Heart right ventricle (tissue), 16 donors: ENCODE measurements at places on chromosomes 4 and X. TPM values are rescaled to one million over a fixed set of nuclear protein-coding genes. Genes with fewer than 3 reads are reported as not detected.

DNA sequence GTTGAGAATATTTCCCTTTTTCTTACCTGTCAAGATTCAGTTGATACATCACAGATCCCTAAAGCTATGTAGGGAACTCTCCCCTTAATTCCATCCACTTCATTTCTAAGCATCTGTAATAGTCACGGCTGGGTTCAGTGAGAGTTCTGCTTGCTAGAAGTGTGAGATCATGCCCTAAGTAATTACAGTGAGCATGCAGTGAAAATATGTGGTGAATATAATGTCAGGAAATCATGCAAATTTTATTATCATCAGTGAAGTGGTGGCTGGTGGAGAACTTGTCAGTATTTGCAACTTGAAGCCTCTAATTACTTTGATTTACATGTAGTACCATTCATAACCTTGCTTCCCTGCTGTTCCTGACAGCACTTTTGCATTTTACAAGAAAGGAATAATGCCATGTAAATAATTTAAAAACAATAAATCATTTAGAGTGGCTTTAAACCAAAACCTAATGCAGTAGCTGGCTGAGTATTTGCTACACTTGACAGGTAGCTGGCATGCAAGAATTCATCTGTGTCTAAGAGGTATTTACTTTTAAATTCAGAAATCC lies 28.3 kb upstream of the CFAP299 start:
- H3K4me3 ChIP-seq: no peak overlapping the region
- DNase-seq: no peak
- no peaks in the 10 kb centered on the region for H3K36me3 ChIP-seq

DNA sequence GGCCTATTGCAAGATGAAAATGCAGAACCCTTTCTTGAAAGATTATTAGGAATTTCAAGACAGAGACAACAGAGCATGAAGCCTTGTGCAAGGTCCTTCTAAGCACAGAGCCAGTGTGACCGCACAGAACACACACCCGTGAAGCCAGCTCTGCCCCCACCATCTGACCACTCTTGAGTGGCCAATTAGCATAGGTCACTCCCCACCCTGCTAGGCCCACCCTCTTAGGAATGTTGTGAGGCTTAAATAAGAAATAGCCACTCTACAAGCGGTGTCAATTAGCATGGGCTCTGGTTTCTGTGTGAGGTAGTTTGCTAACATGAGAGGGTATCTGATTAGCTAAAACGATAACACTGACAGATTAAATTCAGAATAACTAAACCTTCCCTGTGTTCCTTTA lies 152.9 kb downstream of the PTTG2 start:
- H3K4me1 ChIP-seq: no peaks in the 10 kb centered on the region
- no peaks in the 10 kb centered on the region for H3K27me3 ChIP-seq
- H3K4me3 ChIP-seq: no peak overlapping the region
- no peak for DNase-seq
- H3K27ac ChIP-seq: peak overlapping the region; percentile 61

DNA sequence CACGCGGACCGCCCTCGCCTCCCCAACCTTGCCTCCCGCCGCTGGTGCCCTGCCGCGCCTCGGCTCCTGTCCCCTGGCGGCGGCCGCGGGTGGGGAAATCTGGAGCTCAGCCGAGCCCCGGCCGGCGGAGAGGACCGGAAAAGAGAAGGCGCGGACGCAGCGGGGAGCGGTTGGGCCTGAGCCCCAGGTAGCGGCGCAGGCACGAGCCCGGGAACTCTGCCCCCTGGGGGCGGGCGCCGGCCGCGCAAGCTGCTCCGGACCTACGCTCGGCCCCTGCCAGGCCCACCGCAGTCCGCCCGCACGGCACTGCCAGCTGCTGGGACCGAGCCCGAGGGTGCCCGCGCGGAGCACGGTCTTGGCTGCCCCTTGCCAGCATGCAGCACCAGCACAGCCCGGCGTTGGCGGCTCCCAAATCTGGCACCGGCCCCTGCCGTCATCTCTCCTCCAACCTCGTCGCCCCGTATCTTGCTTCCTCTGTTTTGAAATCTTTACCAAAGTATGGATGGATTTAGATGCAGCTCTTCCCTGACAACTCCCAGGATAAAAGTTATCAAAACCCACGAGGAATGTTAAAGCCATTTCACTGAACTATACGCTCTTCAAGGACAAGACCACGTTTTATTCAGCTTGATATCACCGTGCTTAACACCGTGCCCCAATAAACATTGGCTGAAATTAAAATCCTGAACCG lies at the start of gene PRSS12:
Gene PRSS12, minus strand, starts transcription at position 161 of the 691 bp plus-strand sequence. CDS start 283 bp downstream, outside the sequence.
- no peak within 1 kb of the TSS for H3K27ac ChIP-seq
- no peaks in the 10 kb centered on the region for H3K36me3 ChIP-seq
- H3K27me3 ChIP-seq: peaks cover 85% of the 10 kb centered on the region
- DNase-seq: peak; percentile 10
- H3K4me3 ChIP-seq: peak within 1 kb of the TSS; percentile 41

GRCh38 chrX:56788717-56789122 lies 59.7 kb downstream of the NBDY start:
- no peak overlapping the region for H3K4me3 ChIP-seq
- no peak for DNase-seq
- no peaks in the 10 kb centered on the region for H3K36me3 ChIP-seq
- no peak overlapping the region for H3K27ac ChIP-seq
- no peaks in the 10 kb centered on the region for H3K4me1 ChIP-seq

TBC1D9 gene
- polyA plus RNA-seq: 8.3 TPM

- no peaks in the 10 kb centered on the region for H3K27me3 ChIP-seq
- DNase-seq: no peak
- H3K27ac ChIP-seq: no peak overlapping the region
- no peaks in the 10 kb centered on the region for H3K4me1 ChIP-seq
- H3K36me3 ChIP-seq: no peaks in the 10 kb centered on the region
These were observed 506.9 kb upstream of the PCDH10 start for GRCh38 chr4:132642016-132642817.

GRCh38 chrX:13102636-13103035 lies 58.2 kb upstream of the FAM9C start:
- no peaks in the 10 kb centered on the region for H3K27me3 ChIP-seq
- peak overlapping the region; percentile 65 for H3K27ac ChIP-seq
- H3K4me1 ChIP-seq: peaks cover 43% of the 10 kb centered on the region
- H3K36me3 ChIP-seq: no peaks in the 10 kb centered on the region
- no peak for DNase-seq

DNA sequence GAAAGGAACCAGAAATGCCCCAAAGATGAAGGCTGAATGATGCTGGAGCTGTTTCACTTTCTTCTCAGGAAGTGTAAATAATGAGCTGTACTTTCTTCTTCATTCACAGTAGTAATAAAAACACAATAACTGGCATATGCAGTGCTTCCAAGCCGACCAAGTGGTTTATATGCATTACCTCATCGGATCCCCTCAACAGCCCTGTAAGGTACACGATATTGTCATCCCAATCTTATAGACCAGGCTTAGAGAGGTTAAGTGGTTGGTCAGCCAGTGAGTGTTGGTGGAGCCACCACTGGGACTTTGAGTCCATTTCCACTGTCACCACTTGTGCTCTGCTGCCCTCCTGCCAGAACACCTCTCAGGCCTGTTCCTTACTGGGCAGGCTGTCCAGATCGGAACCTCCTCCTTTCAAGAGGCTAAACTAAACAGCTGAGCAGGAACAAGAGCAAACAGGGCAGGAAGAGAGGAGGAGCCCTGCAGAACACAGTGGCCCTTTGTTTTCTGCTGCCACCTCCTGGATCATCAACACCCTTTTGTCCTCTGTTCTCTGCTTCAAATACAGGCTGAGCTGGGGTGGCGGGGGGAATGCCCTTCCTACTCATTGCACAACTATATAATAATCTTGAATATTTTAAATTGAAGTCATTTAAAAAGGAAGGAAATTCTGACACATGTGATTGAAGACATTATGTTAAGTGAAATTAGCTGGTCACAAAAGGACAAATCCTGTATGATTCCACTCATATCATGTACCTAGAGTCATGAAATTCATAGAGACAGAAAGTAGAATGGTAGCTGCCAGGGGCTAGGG lies 112.5 kb upstream of the ATP6AP2 start:
- DNase-seq: peak; percentile 16
- peaks cover 9% of the 10 kb centered on the region for H3K4me1 ChIP-seq
- no peak overlapping the region for H3K27ac ChIP-seq
- no peaks in the 10 kb centered on the region for H3K27me3 ChIP-seq

- H3K4me3 ChIP-seq: peak within 1 kb of the TSS; percentile 42
- H3K4me1 ChIP-seq: peaks cover 8% of the 10 kb centered on the region
- DNase-seq: no peak
- no peak within 1 kb of the TSS for H3K27ac ChIP-seq
These were observed at the start of gene RNF175 for GRCh38 chr4:153759407-153760316. TSS of gene RNF175 (minus strand) at chr4:153760024. CDS start at chr4:153759862, 162 bp downstream.

DNA sequence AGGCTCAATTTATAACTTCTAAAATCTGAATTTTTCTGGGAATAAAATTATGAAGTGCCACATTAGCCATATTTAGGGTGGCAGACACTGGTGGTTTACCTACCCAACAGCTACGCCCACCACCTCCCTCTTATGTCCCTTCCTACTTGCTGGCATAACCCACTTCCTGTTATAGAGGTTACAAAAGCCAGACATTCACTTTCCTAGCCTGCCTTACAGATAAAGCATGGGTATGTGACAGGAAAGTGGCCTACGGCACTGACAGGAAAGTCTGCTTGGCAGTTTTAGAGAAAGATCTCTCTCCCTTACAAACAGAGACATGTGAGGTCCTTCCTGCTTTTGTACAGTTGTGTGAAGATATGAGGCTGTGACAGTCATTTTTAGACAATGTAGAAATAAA lies 12.4 kb downstream of the DDX53 start:
- no peak for DNase-seq
- H3K4me3 ChIP-seq: no peak overlapping the region
- H3K27ac ChIP-seq: peak overlapping the region; percentile 5

- H3K36me3 ChIP-seq: no peaks in the 10 kb centered on the region
- no peak overlapping the region for H3K4me3 ChIP-seq
- peak; percentile 4 for DNase-seq
These were observed 25.4 kb downstream of the C4orf17 start for GRCh38 chr4:99536271-99536670.

GRCh38 chrX:72100824-72101351 lies 30.8 kb downstream of the RTL5 start:
- H3K4me1 ChIP-seq: peaks cover 43% of the 10 kb centered on the region
- H3K27me3 ChIP-seq: peaks cover 70% of the 10 kb centered on the region
- no peak overlapping the region for H3K27ac ChIP-seq
- no peak overlapping the region for H3K4me3 ChIP-seq
- no peaks in the 10 kb centered on the region for H3K36me3 ChIP-seq

- DNase-seq: no peak
- H3K4me1 ChIP-seq: peaks cover 11% of the 10 kb centered on the region
- no peaks in the 10 kb centered on the region for H3K36me3 ChIP-seq
- H3K4me3 ChIP-seq: no peak overlapping the region
- no peaks in the 10 kb centered on the region for H3K27me3 ChIP-seq
These were observed 11.3 kb upstream of the COX18 start for GRCh38 chr4:73080789-73081188.

- H3K4me3 ChIP-seq: no peak overlapping the region
- no peaks in the 10 kb centered on the region for H3K4me1 ChIP-seq
These were observed 664.5 kb upstream of the IGFBP7 start for GRCh38 chr4:57774681-57775080.

GRCh38 chr4:142846729-142847596 lies 862 bp upstream of the INPP4B start:
- peaks cover 21% of the 10 kb centered on the region for H3K27me3 ChIP-seq
- DNase-seq: peak; percentile 33
- peak overlapping the region; percentile 86 for H3K27ac ChIP-seq
- H3K4me3 ChIP-seq: peak overlapping the region; percentile 66
- no peaks in the 10 kb centered on the region for H3K36me3 ChIP-seq
- H3K4me1 ChIP-seq: peaks cover 10% of the 10 kb centered on the region

DNA sequence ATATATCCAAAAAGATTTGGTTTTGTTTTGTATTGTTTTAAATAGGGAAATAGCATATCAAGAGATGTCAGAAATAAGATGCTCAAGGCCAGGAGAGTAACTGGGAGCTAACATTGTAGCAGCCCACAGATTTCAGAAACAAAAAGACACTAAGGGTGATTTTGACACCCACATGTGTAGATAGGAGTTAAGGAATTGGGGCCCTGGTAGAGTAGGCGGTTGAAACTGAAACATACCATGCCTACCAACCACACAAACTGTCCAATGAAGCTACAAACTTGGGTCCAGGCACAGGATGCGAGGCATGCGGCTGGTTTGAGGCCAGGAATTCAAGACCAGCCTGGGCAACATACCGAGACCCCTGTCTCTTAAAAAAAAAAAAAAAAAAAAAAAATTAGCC lies 6.3 kb upstream of the HSPA4L start:
- no peaks in the 10 kb centered on the region for H3K27me3 ChIP-seq
- H3K4me1 ChIP-seq: no peaks in the 10 kb centered on the region
- H3K4me3 ChIP-seq: no peak overlapping the region
- no peak for DNase-seq
